ENCODE measurements at places on chromosomes 7 and 10.

GRCh38 chr7:82430500-82431465, 12.8 kb downstream of the CACNA2D1 start:
- no peak overlapping the region for H3K4me3 ChIP-seq
- ATAC-seq, result no peak
- no peak overlapping the region for H3K27ac ChIP-seq
- H3K36me3 ChIP-seq, result no peaks in the 10 kb centered on the region
- no peaks in the 10 kb centered on the region for H3K4me1 ChIP-seq
- no peaks in the 10 kb centered on the region for H3K27me3 ChIP-seq

DNA sequence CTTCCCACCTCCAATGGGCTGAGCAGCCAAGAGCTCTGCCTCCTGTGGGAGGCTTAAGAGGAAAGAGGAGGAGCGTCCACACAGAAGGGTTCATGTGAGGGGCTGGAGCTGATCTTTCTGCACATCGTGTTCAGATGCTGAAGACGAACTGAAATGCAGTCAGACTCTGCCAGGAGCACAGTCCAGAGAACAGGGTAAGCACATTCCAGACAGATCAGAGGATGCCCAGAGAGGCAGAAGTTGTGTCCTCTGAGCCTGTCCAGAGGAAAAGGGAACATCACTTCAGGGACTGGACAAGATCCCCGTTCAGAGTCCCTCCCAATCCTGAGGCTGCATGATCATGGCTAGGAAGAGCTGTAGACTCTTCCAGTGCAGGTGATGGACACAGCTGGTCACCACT, 72.9 kb downstream of the ITIH5 start:
- no peak overlapping the region for H3K4me3 ChIP-seq
- no peaks in the 10 kb centered on the region for H3K36me3 ChIP-seq
- ATAC-seq, result no peak

- H3K27ac ChIP-seq, result no peak overlapping the region
- H3K27me3 ChIP-seq, result peaks cover 16% of the 10 kb centered on the region
- H3K4me3 ChIP-seq, result no peak overlapping the region
- no peaks in the 10 kb centered on the region for H3K36me3 ChIP-seq
Observed at GRCh38 chr10:77699080-77699645, 61.6 kb upstream of the KCNMA1 start.

- H3K27me3 ChIP-seq, result peaks cover 4% of the 10 kb centered on the region
- H3K4me1 ChIP-seq, result no peaks in the 10 kb centered on the region
- H3K36me3 ChIP-seq, result no peaks in the 10 kb centered on the region
- no peak overlapping the region for H3K27ac ChIP-seq
- no peak overlapping the region for H3K4me3 ChIP-seq
Observed at GRCh38 chr7:21107101-21107500, 320.4 kb upstream of the SP8 start.

GRCh38 chr10:132062116-132062515, 3.6 kb upstream of the JAKMIP3 start:
- no peak for ATAC-seq
- H3K27me3 ChIP-seq, result peaks cover 12% of the 10 kb centered on the region
- H3K27ac ChIP-seq, result no peak overlapping the region
- no peaks in the 10 kb centered on the region for H3K36me3 ChIP-seq
- peaks cover 4% of the 10 kb centered on the region for H3K4me1 ChIP-seq
- no peak overlapping the region for H3K4me3 ChIP-seq

DNA sequence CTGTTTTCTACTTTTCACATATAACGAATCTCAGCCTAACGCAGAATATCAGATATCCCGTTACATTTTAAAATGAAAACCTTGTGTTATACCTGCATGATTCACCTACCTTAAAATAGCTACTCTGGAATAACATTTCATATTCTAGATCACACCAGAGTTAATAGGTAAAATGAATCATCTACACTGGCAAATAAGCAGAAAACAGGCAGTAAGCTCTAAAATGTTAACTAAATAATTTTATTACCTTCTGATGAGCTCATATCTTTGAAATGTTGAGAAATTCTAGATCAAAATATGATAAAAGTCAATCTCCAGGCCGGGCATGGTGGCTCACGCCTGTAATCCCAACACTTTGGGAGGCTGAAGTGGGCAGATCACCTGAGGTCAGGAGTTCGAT, 71.3 kb downstream of the CPEB3 start:
- H3K27me3 ChIP-seq, result no peaks in the 10 kb centered on the region
- no peak overlapping the region for H3K4me3 ChIP-seq
- no peak for ATAC-seq
- no peaks in the 10 kb centered on the region for H3K36me3 ChIP-seq
- no peaks in the 10 kb centered on the region for H3K4me1 ChIP-seq

GRCh38 chr10:112250555-112250954, 32.6 kb upstream of the TECTB start:
- peaks cover 13% of the 10 kb centered on the region for H3K27me3 ChIP-seq
- ATAC-seq, result no peak
- no peaks in the 10 kb centered on the region for H3K36me3 ChIP-seq

GRCh38 chr10:131702531-131703356, 198.1 kb upstream of the PPP2R2D start:
- peaks cover 10% of the 10 kb centered on the region for H3K27me3 ChIP-seq
- no peaks in the 10 kb centered on the region for H3K36me3 ChIP-seq

DNA sequence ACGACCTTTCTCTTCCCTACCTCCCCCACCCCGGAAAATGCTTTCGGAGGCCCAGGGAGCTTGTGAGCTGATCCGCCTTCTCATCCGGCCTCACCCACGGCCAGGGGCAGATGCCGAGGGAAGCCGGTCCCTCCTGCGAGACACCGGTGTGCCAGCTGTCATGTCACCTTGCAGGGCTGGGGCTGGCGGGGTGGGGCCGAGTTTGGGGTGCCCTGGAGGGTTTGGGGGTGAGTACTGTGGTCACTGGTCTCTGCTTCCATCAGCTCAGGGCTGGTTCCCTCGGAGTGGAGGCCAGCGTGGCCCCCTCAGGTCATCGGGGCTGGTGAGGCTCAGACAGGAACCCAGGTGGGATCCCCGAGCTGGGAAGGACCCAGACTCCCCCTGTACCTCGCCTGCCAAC, 48.7 kb downstream of the RCC1L start:
- no peak overlapping the region for H3K4me3 ChIP-seq
- no peak for ATAC-seq
- H3K27me3 ChIP-seq, result no peaks in the 10 kb centered on the region
- H3K36me3 ChIP-seq, result no peaks in the 10 kb centered on the region
- no peaks in the 10 kb centered on the region for H3K4me1 ChIP-seq

GRCh38 chr7:95595746-95596197, 544 bp downstream of the PDK4 start:
- no peaks in the 10 kb centered on the region for H3K4me1 ChIP-seq
- peaks cover 21% of the 10 kb centered on the region for H3K27me3 ChIP-seq
- ATAC-seq, result no peak
- H3K27ac ChIP-seq, result no peak overlapping the region

- H3K4me1 ChIP-seq, result peaks cover 32% of the 10 kb centered on the region
- H3K27me3 ChIP-seq, result no peaks in the 10 kb centered on the region
- H3K36me3 ChIP-seq, result peaks cover 47% of the 10 kb centered on the region
- no peak overlapping the region for H3K27ac ChIP-seq
- ATAC-seq, result peak; percentile 7
- H3K4me3 ChIP-seq, result peak overlapping the region; percentile 90
Observed at GRCh38 chr7:5777932-5778331, 3.5 kb downstream of the RNF216 start.

DNA sequence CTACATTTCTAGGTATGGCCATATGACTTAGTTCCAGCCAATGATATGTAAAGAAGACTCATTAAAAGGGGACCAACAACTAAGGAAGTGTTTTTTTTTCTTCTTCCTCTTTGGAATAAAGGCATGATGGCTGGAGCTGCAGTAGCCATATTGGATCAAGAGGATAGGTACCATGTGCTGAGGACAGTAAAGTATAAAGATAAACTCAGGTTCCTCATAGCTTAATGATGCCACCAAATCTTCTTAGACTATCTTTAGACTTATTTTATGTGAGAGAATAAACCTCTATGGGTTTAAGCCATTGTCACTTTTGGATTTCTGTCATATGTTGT, 85.3 kb downstream of the ANLN start:
- H3K27ac ChIP-seq, result no peak overlapping the region
- H3K4me1 ChIP-seq, result peaks cover 6% of the 10 kb centered on the region
- no peak overlapping the region for H3K4me3 ChIP-seq

GRCh38 chr7:45921699-45922519, 837 bp upstream of the IGFBP3 start:
- H3K36me3 ChIP-seq, result no peaks in the 10 kb centered on the region
- peak overlapping the region; percentile 42 for H3K27ac ChIP-seq
- H3K27me3 ChIP-seq, result peaks cover 30% of the 10 kb centered on the region

GRCh38 chr7:77209479-77210139, 10.0 kb upstream of the FGL2 start:
- H3K4me3 ChIP-seq, result no peak overlapping the region
- H3K27ac ChIP-seq, result no peak overlapping the region
- no peaks in the 10 kb centered on the region for H3K4me1 ChIP-seq
- no peaks in the 10 kb centered on the region for H3K27me3 ChIP-seq

- H3K27me3 ChIP-seq, result no peaks in the 10 kb centered on the region
- no peaks in the 10 kb centered on the region for H3K4me1 ChIP-seq
- no peaks in the 10 kb centered on the region for H3K36me3 ChIP-seq
- no peak overlapping the region for H3K27ac ChIP-seq
- no peak for ATAC-seq
Observed at GRCh38 chr10:22894714-22895113, 33.1 kb upstream of the ARMC3 start.

DNA sequence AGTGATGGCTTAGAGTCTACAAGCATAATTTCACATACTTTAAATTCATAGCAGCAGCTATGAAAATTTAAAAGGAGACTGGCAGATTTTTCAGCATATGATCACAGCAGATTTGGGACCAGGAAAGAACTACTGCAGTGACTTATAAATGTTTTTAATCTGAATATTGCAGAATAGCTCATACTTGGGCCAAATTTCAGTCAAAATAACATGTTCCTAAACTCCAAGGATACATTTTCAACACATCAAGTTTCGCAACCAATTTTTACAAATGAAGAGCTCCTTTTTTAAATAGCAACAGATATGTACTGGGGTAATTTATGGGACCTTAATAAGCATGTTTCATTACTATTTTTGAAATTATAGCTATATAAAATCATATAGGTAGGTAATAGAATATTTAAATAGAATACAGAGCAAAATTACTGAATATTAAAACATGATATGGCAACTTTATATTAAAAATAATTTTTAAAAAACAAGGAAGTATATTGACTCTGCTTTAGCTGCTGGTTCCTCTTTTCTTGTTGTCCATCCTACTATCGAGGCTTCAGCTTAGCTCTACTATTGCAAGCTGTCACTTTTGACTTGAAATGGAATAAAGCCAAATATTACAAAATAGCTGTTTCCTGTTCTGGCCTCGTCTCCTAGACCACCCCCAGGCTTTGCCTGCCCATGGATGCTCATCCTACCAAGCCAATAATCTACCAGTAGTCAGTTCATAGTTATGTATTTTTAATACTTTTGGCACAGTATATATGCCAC, 123.1 kb downstream of the NRBF2 start:
- H3K4me1 ChIP-seq, result peaks cover 49% of the 10 kb centered on the region
- H3K27ac ChIP-seq, result no peak overlapping the region
- no peak for ATAC-seq

DNA sequence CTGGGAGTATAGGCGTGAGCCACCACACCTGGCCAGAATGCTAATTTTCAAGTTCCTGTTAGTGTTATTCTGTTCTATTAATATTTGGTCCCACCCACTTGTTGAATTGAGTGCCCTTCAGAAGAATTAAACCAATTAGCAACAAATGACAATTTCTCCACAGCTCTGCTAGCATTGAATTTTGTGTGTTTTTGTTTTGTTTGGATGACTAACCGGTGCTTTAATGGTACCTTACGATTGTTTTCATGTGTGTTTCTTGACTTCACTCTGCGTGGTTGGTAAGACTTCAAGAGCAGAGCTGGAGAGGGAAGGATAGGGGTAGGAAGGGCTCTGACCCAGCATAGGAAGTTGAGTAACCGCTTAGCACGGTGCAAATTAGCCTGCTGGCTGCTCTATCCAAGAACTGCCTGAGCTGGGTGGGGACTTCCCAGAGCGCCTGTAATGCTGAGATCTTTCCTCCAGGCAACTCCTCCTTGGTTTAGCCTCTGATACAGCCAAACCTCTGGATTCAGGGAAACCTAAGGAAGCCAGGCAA, 4.6 kb downstream of the ARPC1B start:
- H3K4me1 ChIP-seq, result peaks cover 31% of the 10 kb centered on the region
- H3K27me3 ChIP-seq, result no peaks in the 10 kb centered on the region
- peaks cover 80% of the 10 kb centered on the region for H3K36me3 ChIP-seq
- H3K27ac ChIP-seq, result peak overlapping the region; percentile 96
- peak overlapping the region; percentile 86 for H3K4me3 ChIP-seq
- ATAC-seq, result peak; percentile 45

GRCh38 chr10:101903827-101904550, 60.4 kb upstream of the KCNIP2 start:
- H3K36me3 ChIP-seq, result no peaks in the 10 kb centered on the region
- no peaks in the 10 kb centered on the region for H3K4me1 ChIP-seq
- H3K27ac ChIP-seq, result no peak overlapping the region

- peaks cover 91% of the 10 kb centered on the region for H3K36me3 ChIP-seq
- H3K27ac ChIP-seq, result no peak overlapping the region
- peak; percentile 82 for ATAC-seq
- no peaks in the 10 kb centered on the region for H3K27me3 ChIP-seq
- H3K4me3 ChIP-seq, result no peak overlapping the region
Observed at GRCh38 chr7:35839860-35840854, 39.3 kb downstream of the SEPTIN7 start.

DNA sequence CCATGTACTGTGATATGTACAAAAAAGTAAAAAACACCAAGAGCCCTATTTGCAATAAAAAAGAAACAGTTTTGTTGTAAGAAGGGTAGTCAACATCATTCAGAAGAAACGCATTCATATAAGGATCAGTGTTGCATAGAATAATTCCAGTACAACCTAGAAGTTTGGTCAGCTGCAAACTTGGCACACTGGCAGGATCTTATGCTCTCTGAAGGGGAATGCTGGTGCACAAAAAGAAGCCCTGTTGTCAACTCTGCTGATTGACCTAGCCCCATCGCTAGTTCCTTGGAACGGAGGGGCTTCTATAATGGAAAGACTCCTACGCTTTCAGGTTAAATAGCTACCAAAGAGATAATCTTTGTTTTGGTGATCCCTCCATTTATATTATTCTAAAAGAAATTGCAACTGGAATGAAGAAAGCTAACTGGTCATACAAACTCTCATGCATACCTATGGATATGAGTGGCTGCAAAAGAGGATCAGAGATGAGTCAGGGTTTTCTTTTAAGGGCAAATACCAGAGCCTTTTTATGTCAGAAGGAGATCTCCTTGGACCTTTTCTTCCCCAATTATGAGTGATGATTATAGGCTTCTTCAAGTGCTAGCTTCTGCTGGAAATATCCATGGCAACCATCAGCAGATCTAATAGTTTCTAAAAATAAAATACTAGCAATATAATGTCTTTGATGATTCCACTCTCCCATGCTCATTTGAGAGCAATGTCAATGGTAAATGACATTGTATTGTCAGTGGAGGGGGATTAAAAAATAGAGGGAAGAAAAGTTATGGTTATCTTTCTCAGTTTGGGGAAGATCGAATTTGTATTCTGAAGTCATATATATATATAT, 312.4 kb upstream of the CACNA2D1 start:
- H3K27me3 ChIP-seq, result no peaks in the 10 kb centered on the region
- no peak overlapping the region for H3K4me3 ChIP-seq
- H3K4me1 ChIP-seq, result no peaks in the 10 kb centered on the region
- no peak for ATAC-seq
- no peaks in the 10 kb centered on the region for H3K36me3 ChIP-seq

All from activated T-helper 17 cell treated with anti-CD3 and anti-CD28 coated beads, Interleukin-2, amount 50 U/mL, for 72 hours (primary cell).